Activated T-helper 2 cell treated with anti-CD3 and anti-CD28 coated beads, Interferon-gamma antibody, Interleukin-2, Interleukin-4, amounts not matched to agents 10 μg/mL and 5 μg/mL and 100 μg/mL, durations not matched to agents 14 hours and 24 hours and 36 hours (primary cell): ENCODE measurements at places on chromosomes 12 and 14. TPM values are rescaled to one million over a fixed set of nuclear protein-coding genes. Genes with fewer than 3 reads are reported as not detected.

- no peak for DNase-seq
- H3K4me3 ChIP-seq: no peak overlapping the region
- H3K27me3 ChIP-seq: no peaks in the 10 kb centered on the region
- H3K4me1 ChIP-seq: peaks cover 32% of the 10 kb centered on the region
Measured at GRCh38 chr12:109462868-109463692, 14.0 kb downstream of the KCTD10 start.

The CFAP251 gene
- 0.80 and 0.82 TPM in 2 replicates for total RNA-seq

- no peak overlapping the region for H3K27ac ChIP-seq
- peaks cover 2% of the 10 kb centered on the region for H3K27me3 ChIP-seq
- no peak for DNase-seq
- H3K4me1 ChIP-seq: peaks cover 21% of the 10 kb centered on the region
- H3K36me3 ChIP-seq: no peaks in the 10 kb centered on the region
- no peak overlapping the region for H3K4me3 ChIP-seq
Measured at GRCh38 chr14:53509276-53510244, 356.4 kb upstream of the DDHD1 start.

The GLS2 gene
- total RNA-seq: 1.5 and 3.1 TPM in 2 replicates

- H3K27ac ChIP-seq: no peak overlapping the region
- no peak overlapping the region for H3K4me3 ChIP-seq
- no peaks in the 10 kb centered on the region for H3K27me3 ChIP-seq
- H3K4me1 ChIP-seq: no peaks in the 10 kb centered on the region
- H3K36me3 ChIP-seq: no peaks in the 10 kb centered on the region
- DNase-seq: no peak
Measured at GRCh38 chr12:24373004-24373403, 423.5 kb upstream of the SOX5 start.

DNA sequence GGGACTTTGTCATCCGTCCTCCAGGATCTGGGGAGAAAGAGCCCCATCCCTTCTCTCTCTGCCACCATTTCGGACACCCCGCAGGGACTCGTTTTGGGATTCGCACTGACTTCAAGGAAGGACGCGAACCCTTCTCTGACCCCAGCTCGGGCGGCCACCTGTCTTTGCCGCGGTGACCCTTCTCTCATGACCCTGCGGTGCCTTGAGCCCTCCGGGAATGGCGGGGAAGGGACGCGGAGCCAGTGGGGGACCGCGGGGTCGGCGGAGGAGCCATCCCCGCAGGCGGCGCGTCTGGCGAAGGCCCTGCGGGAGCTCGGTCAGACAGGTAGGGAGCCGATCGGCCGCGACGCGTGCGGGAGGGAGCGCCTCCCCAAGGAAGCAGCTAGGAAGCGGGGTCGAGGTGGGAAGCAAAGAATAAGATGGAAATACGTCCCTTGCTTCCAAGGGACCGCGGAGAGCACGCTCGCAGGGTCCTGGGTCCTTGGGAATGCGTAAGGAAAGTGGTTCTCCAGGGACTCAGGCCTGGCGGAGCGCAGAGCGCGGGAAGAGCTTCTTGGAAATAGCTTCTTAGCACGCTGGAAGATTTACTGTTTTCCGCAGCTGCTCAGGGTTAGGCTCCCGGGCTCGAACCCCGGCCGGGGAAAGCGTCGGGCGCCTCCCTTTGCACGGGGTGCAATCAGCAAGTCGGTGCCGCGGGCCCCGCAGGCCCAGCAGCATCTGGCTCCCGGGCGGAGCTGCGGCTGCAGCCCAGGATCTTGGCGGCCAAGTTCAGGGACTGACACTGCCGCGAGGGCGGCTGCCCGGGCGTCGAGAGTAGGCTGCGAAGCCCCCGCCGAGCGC, 457 bp downstream of the SOCS2 start:
- H3K27me3 ChIP-seq: peaks cover 18% of the 10 kb centered on the region
- peaks cover 50% of the 10 kb centered on the region for H3K36me3 ChIP-seq
- peaks cover 23% of the 10 kb centered on the region for H3K4me1 ChIP-seq

The PRB2 gene
- total RNA-seq: not detected in 2 replicates

GRCh38 chr12:57476993-57477709, 2.5 kb downstream of the ARHGAP9 start:
- H3K27me3 ChIP-seq: no peaks in the 10 kb centered on the region
- peaks cover 47% of the 10 kb centered on the region for H3K4me1 ChIP-seq
- DNase-seq: no peak
- peaks cover 53% of the 10 kb centered on the region for H3K36me3 ChIP-seq
- H3K4me3 ChIP-seq: peak overlapping the region; percentile 93
- H3K27ac ChIP-seq: peak overlapping the region; percentile 100

GRCh38 chr12:64293654-64294364, 71.7 kb upstream of the KICS2 start:
- no peak overlapping the region for H3K27ac ChIP-seq
- peaks cover 4% of the 10 kb centered on the region for H3K4me1 ChIP-seq
- H3K36me3 ChIP-seq: no peaks in the 10 kb centered on the region
- H3K27me3 ChIP-seq: peaks cover 14% of the 10 kb centered on the region

The FIGNL2 gene
- total RNA-seq: 0.30 TPM in 2 replicates

DNA sequence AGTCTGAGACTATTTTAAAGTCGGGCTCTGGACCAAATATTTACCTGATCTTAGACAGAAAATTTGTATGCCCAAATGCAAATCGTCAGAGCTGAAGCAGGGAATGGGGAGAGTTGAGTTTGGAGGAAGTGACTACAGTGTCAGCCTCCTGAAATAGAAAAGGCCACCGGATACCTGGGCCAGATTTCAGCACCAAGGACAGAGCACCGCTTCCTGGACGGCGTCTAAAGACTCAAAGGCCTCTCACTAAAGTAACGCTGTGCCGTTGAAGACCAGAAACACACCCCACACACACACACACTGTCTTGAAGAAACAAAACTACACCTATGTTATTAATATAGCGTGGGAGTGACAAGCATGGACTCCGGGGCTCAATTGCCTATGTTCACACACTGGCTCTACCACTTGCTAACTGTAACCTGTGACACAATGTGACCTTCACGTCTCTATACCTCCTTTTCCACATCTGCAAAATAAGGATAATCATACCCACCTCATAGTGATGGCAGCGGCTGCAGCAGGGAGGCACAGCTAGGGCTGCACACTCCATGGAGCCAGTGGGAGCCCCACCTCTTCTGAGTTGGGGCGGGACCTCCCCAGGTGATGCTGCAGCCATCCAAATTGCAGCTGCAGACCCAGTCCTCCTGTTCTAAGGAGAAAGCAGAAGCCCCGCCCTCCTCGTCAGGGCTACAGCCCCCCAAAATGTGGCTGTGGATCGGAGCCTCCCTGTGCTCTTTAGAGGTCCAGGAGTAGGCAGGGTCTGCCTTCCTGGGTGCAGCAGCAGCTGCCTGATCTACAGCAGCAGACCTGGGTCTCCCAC, 35.6 kb downstream of the KRT76 start:
- peaks cover 9% of the 10 kb centered on the region for H3K27me3 ChIP-seq
- H3K27ac ChIP-seq: no peak overlapping the region
- H3K36me3 ChIP-seq: no peaks in the 10 kb centered on the region
- no peaks in the 10 kb centered on the region for H3K4me1 ChIP-seq
- H3K4me3 ChIP-seq: no peak overlapping the region

The KRT2 gene
- not detected in 2 replicates for total RNA-seq

The PRIMA1 gene
- not detected in 2 replicates for total RNA-seq

GRCh38 chr14:58887931-58888330, 250.2 kb downstream of the DACT1 start:
- H3K27ac ChIP-seq: no peak overlapping the region
- H3K36me3 ChIP-seq: no peaks in the 10 kb centered on the region
- no peak for DNase-seq
- H3K27me3 ChIP-seq: peaks cover 5% of the 10 kb centered on the region
- H3K4me3 ChIP-seq: no peak overlapping the region
- H3K4me1 ChIP-seq: no peaks in the 10 kb centered on the region

GRCh38 chr12:45613296-45613695, 116.2 kb upstream of the ARID2 start:
- H3K27ac ChIP-seq: no peak overlapping the region
- peaks cover 22% of the 10 kb centered on the region for H3K27me3 ChIP-seq
- H3K36me3 ChIP-seq: no peaks in the 10 kb centered on the region
- H3K4me1 ChIP-seq: peaks cover 8% of the 10 kb centered on the region
- DNase-seq: no peak
- no peak overlapping the region for H3K4me3 ChIP-seq

DNA sequence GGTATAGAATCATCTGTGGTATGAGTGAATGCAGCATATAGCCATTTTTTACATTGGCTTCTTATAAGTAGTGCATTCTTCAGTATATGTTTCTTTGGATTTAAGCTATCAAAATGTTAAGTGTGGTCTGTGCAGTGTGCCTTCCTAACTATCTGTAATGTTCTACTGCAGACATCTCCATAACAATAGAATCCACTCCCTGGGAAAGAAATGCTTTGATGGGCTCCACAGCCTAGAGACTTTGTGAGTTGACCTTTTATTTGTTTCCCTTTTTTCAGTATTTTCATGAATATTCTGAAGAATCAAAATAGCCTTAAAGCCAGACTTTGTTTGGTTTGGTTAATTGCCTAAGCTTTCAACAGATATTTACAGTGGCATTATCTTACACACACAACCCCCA, 107.2 kb downstream of the ZFC3H1 start:
- H3K27ac ChIP-seq: no peak overlapping the region
- peaks cover 2% of the 10 kb centered on the region for H3K27me3 ChIP-seq
- no peaks in the 10 kb centered on the region for H3K36me3 ChIP-seq
- no peaks in the 10 kb centered on the region for H3K4me1 ChIP-seq

- peaks cover 9% of the 10 kb centered on the region for H3K27me3 ChIP-seq
- no peak overlapping the region for H3K27ac ChIP-seq
- no peaks in the 10 kb centered on the region for H3K36me3 ChIP-seq
- no peak for DNase-seq
Measured at GRCh38 chr12:130933269-130933995, 20.3 kb upstream of the ADGRD1 start.

DNA sequence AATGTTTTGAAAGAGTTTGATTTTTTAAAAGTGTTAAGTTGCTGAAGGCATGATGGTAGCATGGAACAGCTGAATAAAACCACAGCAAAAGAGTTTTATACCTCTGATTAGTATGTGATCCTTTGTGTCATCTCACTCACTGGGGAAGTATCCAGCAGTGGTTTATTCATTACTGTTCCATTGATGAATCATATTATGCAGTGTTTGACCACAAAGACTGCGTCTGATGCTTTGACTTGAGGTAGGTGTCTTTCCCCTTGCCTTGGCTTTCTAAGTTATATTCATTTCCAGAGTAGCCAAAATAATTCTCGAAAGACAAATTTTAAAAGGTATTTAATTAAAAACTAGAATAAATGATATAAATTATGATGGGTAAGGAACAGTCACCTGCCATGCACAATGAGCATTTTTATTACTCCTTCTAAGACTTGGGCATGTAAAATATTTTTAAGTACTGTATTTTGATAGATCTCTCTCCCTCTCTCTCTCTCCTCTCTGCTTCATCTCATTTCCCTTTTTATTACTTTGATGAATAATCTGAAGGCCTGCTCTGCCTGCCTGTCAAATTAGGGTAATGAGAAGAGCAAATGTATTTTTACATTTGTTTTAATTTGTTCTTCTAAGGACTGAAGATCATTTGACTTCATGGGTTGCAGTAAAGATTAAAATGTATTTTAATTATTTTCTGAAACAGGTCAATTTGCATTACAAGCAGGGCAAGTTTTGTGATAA, 164.9 kb downstream of the NAV3 start:
- H3K36me3 ChIP-seq: no peaks in the 10 kb centered on the region
- DNase-seq: no peak
- H3K4me3 ChIP-seq: no peak overlapping the region
- no peak overlapping the region for H3K27ac ChIP-seq
- no peaks in the 10 kb centered on the region for H3K27me3 ChIP-seq

The PIANP gene
- 0.18 TPM in 1 of 2 replicates, not detected in the other for total RNA-seq

- peaks cover 7% of the 10 kb centered on the region for H3K4me1 ChIP-seq
- no peak for DNase-seq
- no peaks in the 10 kb centered on the region for H3K36me3 ChIP-seq
- no peak overlapping the region for H3K27ac ChIP-seq
- no peaks in the 10 kb centered on the region for H3K27me3 ChIP-seq
- no peak overlapping the region for H3K4me3 ChIP-seq
Measured at GRCh38 chr14:68607081-68607866, 185.6 kb downstream of the ZFP36L1 start.

The PRPH gene
- total RNA-seq: not detected in 2 replicates

The VASH1 gene
- 12.4 and 12.9 TPM in 2 replicates for total RNA-seq

The HCAR2 gene
- 0.16 TPM in 2 replicates for total RNA-seq

DNA sequence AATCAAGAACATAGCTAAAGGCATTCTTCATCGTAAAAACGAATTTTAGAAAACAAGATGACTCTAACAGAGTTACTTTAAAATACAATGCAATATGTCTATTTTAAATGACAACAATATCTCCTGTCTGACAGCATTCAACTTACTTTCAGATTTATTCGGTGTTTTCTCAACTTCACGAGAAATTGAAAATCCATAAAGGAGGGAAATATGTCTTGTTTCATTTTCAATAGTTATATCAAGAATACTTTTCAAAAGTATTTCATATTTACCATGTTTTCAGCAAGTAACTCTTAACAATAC, 254.8 kb downstream of the DAD1 start:
- no peaks in the 10 kb centered on the region for H3K36me3 ChIP-seq
- no peak overlapping the region for H3K27ac ChIP-seq
- no peaks in the 10 kb centered on the region for H3K27me3 ChIP-seq
- no peak overlapping the region for H3K4me3 ChIP-seq
- DNase-seq: no peak

- peaks cover 4% of the 10 kb centered on the region for H3K27me3 ChIP-seq
Measured at GRCh38 chr12:90091809-90092208, 383.2 kb upstream of the ATP2B1 start.

The MAP3K9 gene
- total RNA-seq: 5.5 and 5.6 TPM in 2 replicates

The LBHD2 gene
- not detected in 2 replicates for total RNA-seq

GRCh38 chr14:63432228-63432627, 110.9 kb downstream of the PPP2R5E start:
- peaks cover 35% of the 10 kb centered on the region for H3K4me1 ChIP-seq
- DNase-seq: no peak
- H3K27me3 ChIP-seq: no peaks in the 10 kb centered on the region
- no peak overlapping the region for H3K4me3 ChIP-seq
- H3K36me3 ChIP-seq: no peaks in the 10 kb centered on the region

DNA sequence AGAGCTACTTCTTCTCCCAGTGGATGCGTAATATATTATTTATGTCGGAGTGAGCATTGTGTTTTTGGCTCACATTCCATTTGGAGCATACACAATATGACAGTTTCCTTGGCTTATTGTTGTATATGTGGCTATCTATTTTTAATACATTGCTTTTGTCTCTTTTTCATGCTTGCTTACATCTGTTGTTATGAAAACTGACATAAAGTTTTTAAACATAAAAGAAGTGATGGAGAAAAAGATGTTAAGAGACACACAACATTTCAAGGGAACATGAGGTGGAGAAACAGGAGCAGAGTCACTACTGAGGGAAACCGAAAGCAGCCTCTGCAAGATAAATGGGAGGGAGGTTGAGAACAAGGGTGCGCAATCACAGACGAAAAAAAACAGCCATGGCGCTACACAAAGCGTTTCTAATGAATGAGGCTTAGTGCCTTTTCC, 228.4 kb upstream of the NPAS3 start:
- no peaks in the 10 kb centered on the region for H3K36me3 ChIP-seq
- no peaks in the 10 kb centered on the region for H3K4me1 ChIP-seq
- no peak overlapping the region for H3K27ac ChIP-seq
- no peak for DNase-seq

The DHRS2 gene
- 2.2 and 2.3 TPM in 2 replicates for total RNA-seq

The SLC48A1 gene
- total RNA-seq: 7.3 and 7.4 TPM in 2 replicates
